HS-5 (cell line): ENCODE measurements at places on chromosomes 1 and 21.

DNA sequence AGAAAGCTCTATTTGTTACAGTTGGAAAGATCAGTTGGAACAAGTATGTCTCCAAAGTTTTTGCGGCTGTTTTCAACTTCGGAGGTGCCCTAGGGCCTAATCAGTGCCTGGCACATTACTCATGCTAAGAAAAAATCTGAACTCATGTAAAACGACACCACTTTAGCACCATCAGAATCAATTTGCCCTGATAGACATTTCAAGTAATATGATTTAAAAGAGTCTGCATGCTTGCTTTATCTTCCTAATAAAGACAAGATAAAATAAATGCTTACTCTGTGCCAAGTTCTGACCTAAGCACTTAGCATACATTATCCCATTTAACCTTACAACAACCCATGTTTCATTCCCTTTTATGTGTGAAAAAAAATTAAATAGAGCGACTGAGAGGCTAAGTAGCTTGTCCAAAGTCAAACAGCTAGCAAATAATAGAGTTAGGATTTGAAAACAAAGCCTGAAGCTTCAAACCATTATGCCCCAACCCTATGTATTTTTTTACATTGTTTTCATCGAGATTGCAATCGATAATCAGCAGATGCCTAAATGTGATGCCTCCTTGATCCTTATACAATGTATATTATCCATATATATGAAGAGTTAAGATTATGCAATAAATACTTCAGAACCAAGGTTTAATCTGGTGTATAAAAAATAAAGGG, 91.3 kb downstream of the DENND1B start:
- no peak for DNase-seq

GRCh38 chr1:113811156-113811887, 954 bp downstream of the RSBN1 start:
- peak; percentile 23 for DNase-seq

GRCh38 chr21:25676451-25676850, 37.4 kb downstream of the JAM2 start:
- no peak for DNase-seq

- DNase-seq, result no peak
These were observed 4.4 kb downstream of the DNAJC16 start for GRCh38 chr1:15531003-15531402.

DNA sequence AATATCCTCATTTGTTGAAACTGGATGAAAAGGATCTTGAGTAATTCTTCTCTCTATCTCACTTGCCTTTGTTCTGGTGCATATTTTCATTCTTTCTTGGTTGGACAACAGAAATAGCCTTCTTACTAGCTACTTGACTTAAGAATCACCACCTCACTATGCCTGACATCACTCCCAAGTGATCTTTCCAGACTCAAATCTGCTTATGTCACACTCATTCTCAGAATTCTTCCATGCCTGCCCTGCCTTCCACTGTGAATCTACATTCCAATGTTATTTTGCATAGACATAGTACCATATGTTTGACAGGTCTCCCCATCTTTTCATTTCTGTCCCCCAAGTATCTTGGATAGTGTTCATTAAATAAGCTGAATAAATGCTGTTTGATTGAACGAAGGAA, 78.5 kb upstream of the DPYD start:
- peak; percentile 81 for DNase-seq

- no peak for DNase-seq
These were observed 42.9 kb downstream of the CRYAA start for GRCh38 chr21:43211760-43212115.

DNA sequence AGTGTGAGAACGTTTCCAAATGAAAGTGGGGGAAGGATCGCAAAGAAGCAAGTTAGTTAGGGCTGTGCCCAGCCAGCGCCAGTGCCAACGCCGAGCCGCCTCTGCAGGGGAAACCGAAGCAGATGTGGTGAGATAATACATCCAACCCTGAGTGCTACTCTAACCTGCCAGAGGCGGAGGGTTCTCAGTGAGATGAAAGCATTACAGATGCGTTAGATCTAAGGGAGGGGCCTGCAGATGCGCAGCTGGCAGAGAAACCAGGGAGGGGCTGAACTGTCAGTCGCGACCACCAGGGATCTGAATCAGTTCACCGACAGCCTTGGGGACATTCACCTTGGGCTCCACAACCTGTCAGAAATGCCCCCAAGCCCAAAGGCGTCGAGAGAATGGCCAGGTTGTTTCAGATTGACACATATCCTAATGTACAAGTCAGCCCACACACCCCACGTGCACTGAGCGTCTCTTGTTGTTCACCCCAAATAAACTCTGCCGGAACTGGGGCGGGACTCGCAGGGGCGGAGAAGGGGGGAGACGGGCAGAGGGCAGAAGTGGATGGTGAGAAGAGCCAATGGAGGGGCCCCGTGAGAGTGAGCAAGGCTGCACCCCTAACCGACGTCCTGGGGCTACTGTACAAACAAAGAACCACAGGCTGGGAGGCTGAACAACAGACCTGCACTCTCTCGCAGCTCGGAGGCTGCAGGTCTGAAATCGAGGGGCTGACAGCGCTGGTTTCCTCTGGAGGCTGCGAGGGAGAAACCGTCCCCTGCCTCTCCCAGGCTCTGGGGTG, 8.7 kb upstream of the UMODL1 start:
- no peak for DNase-seq

DNA sequence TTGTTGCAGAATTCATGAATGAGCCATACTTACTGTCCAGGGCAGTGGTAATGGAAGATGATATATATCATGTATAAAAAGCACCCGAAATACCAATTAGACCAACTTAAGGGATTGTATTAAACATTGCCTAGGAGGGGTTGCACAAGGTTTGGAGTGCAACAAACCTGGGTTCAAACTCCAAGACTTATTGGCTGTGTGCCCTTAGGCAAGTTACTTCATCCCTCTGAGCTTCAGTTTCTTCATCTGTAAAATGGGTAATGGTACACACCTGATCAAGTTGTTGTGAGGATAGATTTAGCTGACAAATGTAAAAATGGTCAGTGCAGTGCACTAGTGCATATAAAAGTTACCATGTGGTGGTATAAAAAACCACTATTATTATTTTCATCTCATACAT, 9.8 kb upstream of the PPP1R15B start:
- DNase-seq, result no peak

DNA sequence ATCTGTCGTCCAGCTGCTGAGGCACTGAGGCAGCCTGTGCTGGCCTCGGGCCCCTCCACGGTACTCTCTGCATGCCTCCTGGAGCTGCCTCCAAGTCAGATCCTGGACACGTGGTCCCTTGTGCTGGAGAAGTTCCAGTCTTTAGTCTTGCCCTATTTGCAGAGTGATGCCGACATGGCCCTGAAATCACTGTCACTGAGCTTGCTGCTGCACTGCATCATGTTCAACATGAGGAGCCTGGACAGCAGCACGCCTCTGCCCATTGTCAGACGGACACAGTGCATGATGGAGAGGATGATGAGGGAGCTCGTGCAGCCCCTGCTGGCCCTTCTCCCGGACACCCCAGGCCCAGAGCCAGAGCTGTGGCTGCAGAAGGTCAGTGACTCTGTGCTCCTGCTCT, 10.0 kb downstream of the URB2 start:
- DNase-seq, result no peak

GRCh38 chr1:22263359-22263758, 120.5 kb upstream of the WNT4 start:
- DNase-seq, result no peak

- DNase-seq, result no peak
These were observed 79.8 kb upstream of the ROR1 start for GRCh38 chr1:63693944-63694571.

- DNase-seq, result no peak
These were observed 45.1 kb upstream of the DNAH14 start for GRCh38 chr1:224884361-224884801.

GRCh38 chr1:23561076-23561812, 1.9 kb upstream of the ID3 start:
- no peak for DNase-seq

DNA sequence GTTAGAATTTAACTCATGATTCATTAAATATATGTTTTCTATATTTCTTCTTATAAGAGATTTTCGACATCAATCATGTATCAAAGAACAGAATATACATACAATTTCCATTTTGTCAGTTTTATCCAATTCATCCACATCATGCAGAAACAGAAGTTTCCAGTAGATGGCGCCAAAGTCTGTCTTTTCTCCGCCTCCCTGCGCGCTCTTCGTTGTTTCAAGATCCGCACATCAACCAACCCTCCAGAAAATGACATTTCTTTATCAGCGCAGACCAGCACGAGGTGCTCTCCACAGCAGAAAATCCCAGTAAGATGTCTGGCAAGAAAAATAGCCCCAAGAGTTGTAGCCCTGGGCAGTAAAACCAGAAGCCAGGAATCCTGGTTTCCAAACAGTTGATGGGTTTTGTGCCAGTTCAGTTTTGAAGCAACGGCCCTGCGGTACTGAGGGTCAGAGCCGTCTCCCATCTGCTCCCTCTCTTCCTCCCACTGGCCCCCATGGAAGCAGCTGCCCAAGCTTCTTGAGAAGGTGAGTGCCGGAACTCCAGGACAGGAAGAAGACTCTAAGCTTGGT, 38.6 kb upstream of the GPR137B start:
- DNase-seq, result no peak

- DNase-seq, result no peak
These were observed 106.5 kb downstream of the UCHL5 start for GRCh38 chr1:192952646-192953045.
